ENCODE measurements at places on chromosomes 3 and 15.

DNA sequence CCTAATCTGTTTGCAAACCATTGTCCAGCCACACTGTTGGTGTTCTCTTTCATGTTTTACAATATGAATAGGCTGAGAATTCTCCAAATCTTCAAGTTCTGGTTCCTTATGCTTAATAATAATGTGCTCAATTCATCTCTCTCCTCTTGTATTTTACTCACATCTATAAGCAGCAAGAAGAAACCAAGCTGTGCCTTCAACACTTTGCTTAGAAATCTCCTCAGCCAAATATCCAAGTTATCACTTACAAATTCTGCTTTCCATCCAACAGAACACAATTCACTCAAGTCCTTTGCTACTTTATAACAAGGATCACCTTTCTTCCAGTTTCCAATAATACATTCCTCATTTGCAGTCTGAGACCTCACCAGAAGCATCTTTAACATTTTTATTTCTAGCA lies 117.5 kb downstream of the LRRC28 start:
- no peak for DNase-seq

GRCh38 chr15:63122002-63122875 lies 578 bp downstream of the LACTB start:
- peak; percentile 65 for DNase-seq

DNA sequence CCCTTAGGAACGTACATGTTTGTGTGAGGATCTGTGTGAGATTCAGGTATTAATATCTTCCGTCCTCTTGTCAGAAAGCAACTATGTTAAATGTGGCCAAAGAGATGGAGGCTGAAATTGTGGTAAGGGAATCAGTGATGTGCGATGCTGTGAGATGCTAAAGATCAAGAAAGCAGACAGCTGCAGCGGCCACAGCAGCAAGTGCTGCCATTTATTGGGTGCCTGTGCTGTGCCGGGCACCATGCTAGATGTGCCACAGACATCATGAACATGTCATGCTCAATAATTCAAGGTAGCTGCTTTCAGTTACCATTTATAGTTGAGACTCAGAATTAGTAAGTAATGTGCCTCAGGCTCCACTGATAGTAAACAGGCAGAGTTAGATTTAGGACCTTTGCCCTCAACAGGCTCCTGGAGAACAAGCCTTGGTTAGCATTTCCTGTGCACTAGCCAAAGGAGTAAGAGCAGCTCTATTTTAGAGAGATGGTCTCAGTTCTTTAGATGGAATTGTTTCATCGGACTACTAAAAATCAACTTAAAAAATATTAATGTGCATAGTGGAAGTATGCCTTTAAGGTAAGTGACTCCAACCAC lies 24.9 kb downstream of the LARS2 start:
- DNase-seq: no peak

DNA sequence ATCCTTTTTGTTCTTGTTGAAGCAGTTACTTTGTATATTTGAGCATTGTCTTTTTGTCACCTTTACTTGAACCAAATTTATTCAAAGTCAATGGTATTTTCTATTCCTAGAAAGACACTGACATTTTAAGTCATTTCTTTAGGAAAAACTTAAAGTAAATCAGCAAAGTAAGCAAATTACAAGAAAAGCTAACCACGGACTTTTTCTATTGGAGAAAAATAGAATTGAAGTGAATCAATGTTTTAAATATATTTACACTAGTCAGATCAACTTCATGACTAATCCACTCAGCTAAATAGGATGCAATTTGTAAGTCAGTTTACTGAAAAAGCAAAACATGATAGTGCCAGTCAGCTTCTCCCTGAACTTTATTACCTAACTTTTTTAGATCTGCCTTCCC lies 733.8 kb upstream of the ALCAM start:
- DNase-seq: no peak

DNA sequence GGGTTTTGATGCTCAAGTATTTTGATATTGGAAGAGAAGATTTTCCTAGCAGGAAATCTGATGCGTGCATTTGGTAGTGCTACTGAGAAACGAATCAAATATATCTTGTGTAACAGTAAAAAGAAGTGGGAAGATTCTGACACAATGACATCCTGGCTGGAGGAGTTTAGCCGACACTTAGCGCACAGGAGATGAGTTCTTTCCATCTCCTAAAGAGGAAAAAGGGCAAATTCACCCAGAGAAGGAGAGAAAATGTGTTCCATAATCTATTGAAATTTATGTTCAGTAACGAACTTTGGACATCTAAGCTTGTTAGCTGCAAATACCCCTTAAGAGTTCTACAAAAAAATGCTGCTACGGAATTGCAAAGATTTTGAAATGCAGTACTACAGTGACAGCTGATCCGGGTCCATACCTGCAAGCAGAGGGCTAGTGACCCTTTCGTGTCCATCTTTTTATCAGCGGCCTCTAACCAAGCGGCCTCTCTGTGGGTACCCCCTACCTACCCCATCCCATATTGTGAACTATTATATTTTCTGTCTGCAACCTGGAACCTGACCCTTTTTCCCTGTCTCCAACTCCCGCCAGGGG lies 971 bp downstream of the CPOX start:
- DNase-seq: no peak

GRCh38 chr3:37996785-37997301 lies 6.3 kb downstream of the VILL start:
- DNase-seq: peak; percentile 75

DNA sequence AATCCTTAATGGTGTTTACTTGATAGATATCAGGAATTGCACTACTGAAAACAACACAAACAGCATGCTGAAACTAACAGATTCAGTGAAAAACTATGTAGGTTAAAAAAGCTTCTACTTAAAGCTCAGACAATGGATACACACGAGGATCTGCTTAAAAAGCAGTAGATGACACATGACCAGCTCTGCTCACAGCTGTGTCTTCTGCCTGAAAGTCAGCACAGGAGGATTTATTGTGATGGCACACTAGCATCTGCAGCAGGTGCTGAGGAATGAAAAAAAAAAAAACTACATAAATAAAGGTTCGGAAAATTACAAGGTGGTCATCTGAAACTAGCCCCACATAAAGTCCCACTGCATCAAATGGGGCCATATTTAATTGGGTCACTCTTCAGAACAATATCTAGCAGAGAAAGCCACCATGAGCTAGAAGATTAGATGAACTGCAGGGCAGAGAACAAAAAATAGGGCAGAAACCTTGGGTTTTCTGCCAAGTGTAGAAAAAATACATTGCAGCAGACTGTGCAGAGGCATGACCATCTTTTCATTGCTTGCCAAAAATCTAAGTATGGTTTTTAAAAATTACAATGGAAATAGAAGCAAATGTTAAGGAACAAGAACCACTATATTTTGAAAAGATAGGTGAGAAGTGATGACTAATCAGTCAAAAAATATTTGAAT lies 13.2 kb upstream of the GOLM2 start:
- no peak for DNase-seq
